Activated T-helper 1 cell treated with anti-CD3 and anti-CD28 coated beads, Interleukin-12 subunit alpha, Interleukin-12 subunit beta, Interleukin-2, Interleukin-4 antibody, amounts not matched to agents 30 ng/mL and 10 ng/mL and 1 ng/mL, durations not matched to agents 14 hours and 24 hours and 36 hours (primary cell): ENCODE measurements at places on chromosomes 7 and 10.

GRCh38 chr7:7051206-7051877 is 131.0 kb upstream of the C1GALT1 start:
- no peak for DNase-seq

DNA sequence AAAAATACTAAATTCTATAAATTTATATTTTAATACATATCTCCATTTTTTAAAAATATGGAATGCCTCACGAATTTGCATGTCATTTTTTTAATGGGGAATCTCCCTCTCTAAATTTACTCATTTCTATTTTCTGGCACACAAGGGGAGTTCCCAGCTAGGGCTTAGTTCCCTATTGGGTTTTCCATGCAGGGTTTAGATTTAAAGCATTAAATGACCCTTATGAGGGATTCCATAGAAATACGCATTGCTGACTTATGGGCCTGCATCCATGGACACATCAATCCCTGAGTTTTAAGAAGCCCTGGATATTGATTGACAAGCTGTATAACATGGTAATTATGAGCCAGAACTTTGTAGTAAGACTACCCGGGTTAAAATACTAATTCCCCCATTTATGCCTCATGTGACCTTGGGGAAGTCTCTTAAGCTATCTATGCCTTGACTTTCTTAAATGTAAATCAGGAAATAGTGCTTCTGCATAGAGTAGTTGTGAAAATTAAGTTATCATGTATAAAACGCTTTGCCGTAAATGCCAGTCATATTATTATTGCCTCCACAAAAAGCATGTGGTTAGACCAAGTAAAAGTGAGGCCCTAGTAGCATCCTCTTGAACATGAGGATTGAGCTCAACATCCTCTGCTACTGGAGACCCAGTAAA is 78.8 kb upstream of the ANKRD1 start:
- no peak for DNase-seq

GRCh38 chr10:18238870-18239485 is 98.8 kb downstream of the CACNB2 start:
- no peak for DNase-seq

- no peak for DNase-seq
Measured at GRCh38 chr10:72802763-72803505, 90.6 kb upstream of the OIT3 start.

GRCh38 chr10:128268015-128268722 is 141.9 kb upstream of the MKI67 start:
- no peak for DNase-seq

GRCh38 chr7:97871659-97872024 is 566 bp downstream of the ASNS start:
- DNase-seq, result no peak

DNA sequence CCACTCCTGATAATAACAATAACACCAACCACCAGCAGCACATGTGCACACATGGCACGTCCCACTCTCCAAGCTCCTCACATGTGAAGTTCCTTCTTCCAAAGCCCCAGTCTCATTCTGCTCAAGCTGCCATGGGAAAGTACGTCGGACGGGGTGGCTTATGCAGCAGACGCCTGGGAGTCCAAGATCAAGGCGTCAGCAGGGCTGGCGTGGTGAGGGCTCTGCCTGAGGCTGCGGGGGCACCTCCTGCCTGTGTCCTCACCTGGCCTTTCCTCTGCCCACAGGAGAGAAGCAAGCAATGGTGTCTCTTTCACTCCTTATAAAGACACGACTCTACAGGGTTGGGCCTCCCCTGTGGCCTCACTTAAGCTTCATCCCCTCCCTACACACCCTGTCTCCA is 68.8 kb upstream of the INSIG1 start:
- no peak for DNase-seq

DNA sequence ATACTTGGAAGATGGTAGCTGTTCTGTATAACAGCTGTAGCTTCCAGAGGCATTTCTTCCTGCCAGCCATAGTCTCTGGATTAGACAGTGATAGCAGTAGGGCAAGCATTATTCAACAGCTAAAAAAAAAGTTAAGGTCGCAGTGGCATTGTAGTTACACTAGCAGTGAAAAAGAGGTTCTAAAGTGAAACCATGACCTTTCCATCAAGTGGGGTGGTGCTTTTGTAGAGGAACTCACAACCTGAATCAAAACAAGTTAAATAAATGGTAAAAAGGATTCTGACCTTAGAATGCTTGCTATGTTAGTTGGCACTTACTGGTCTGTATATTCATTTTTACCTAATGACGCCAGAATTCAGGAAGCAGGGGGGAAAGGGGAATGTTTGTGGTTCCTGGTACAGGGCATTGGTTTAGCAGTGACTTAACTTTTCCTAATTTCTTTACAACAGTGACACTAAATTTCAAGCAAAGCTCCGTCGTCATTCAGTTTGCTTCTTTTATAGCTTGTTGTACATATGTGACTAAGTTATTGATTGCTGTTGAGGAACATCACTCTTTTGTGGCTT is 55.0 kb downstream of the GBF1 start:
- DNase-seq, result no peak

GRCh38 chr10:3323865-3324498 is 151.4 kb upstream of the PITRM1 start:
- no peak for DNase-seq

DNA sequence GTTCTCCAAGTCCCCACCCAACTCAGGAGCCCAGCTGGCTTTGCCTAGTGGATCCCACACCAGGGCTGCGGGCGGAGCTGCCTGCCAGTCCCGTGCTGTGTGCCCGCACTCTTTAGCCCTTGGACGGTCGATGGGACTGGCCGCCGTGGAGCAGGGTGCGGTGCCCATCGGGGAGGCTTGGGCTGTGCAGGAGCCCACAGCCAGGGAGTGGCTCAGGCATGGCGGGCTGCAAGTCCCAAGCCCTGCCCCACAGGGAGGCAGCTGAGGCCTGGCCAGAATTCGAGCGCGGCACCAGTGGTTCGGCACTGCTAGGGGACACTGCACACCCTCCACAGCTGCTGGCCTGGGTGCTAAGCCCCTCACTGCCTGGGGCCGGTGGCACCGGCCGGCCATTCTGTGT is 159.7 kb downstream of the ANKRD30A start:
- no peak for DNase-seq

DNA sequence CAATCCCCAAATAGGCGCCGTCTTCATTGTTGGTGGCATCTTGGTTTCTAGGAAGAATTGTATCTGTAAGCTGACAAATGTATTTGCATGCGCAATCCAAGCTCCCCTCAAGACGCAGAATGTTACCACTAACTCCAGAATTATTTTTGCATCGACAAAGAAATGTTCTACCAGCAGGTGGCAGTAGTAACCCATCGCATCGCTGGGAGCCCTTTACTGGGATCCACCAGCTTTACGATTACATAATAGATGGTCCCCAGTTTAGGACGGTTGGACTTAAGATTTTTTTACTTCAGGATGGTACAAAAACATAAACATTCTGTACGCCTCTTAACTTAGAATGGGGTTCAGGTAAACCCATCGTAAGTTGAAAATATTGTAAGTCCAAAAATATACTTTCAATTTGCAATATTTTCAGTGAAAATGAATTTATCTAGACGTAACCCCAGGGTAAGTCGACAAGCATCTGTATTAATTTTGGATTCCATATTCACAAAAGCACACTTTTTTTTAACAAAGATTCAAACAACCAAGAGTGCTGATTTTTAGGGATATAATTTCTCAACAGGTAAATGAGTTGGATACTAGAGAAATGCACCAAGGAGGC is 114.0 kb upstream of the COBL start:
- peak; percentile 6 for DNase-seq

GRCh38 chr10:86289577-86289868 is 77.1 kb downstream of the GRID1 start:
- no peak for DNase-seq

GRCh38 chr7:96995406-96996110 is 9.8 kb upstream of the DLX6 start:
- DNase-seq, result no peak

DNA sequence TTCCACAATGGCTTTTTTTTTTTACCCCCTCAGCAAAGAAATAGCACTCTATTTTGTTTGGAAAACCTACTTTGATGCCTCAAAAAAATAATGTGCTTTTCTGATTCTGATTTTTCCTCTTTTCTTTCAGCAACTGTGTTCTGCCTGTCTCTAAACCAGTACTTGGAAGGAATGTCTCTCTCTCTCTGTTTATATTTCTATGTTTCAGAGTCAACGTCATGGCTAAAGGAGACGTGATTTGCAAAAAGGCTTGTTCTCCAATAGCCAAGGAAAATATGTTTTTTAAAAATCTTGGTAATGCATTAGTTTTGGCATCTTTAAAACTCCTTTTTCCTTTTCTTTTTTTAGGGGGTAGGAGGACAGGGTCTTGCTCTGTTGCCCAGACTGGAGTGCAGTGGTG is 56.0 kb upstream of the SDK1 start:
- no peak for DNase-seq

- no peak for DNase-seq
Measured at GRCh38 chr10:110274072-110274627, 30.6 kb downstream of the SMNDC1 start.

GRCh38 chr7:51121931-51122425 is 194.6 kb downstream of the COBL start:
- DNase-seq, result no peak

GRCh38 chr7:13057462-13058200 is 370.2 kb downstream of the ARL4A start:
- no peak for DNase-seq

- DNase-seq, result no peak
Measured at GRCh38 chr7:113799896-113800295, 118.9 kb downstream of the PPP1R3A start.

GRCh38 chr10:35585903-35586535 is 19.1 kb upstream of the GJD4 start:
- DNase-seq, result no peak
